ENCODE measurements at places on chromosomes 1 and 21. TPM values are rescaled to one million over a fixed set of nuclear protein-coding genes. Genes with fewer than 3 reads are reported as not detected.

GRCh38 chr1:163076044-163076443 is 6.9 kb downstream of the RGS4 start:
- no peak for DNase-seq

- no peak for DNase-seq
Measured at GRCh38 chr21:34266351-34266750, 97.5 kb upstream of the KCNE2 start.

DNA sequence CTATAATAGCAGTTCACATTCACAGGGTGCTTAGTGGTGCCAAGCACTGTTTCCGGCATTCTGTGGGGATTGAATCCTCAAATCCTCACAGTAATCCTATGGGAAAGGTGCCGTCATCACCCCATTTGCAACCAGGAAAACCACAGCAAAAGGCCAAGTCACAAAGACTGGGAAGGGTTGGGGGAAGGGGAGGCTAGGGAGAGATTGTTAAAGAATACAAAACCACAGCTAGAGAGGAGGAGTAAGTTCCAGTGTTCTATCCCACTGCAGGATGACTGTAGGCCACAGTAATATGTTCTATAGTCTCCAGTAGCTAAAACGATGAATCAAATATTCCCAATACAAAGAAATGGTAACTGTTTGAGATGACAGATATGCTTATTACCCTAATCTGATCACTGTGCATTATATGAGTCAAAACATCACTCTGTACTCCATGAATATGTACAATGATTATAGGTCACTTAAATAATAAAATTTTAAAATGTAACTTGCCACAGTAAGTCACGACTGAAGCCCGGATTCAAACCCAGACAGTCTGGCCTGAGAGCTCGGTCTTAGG is 256.8 kb downstream of the TOMM20 start:
- DNase-seq = no peak

Gene BRINP3
- total RNA-seq = 0.47 TPM

Gene ADGRB2
- total RNA-seq = 1.8 TPM

Gene ZNF648
- 0.10 TPM for total RNA-seq

DNA sequence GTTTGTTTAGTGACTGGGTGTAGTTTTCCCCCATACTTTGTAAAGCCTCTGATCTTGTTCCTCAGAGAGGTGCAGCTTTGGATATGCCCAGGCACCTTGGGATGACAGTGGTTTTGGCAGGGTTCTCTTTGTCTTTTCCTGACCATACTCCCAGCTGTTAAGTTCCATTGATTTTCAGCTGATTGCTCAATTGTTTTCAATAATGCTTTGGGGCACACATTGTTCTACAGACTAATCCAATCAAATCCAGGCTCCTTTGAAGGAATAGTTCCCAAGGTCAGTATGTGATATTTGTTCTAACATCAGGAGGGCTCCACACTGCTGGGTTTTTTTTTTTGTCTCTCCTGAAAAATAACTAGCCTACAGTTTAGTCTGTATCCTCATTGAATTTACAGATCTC is 24.8 kb downstream of the PPP2R5A start:
- DNase-seq = no peak

Measured in left lung (tissue), 14 donors.